ENCODE measurements at places on chromosomes 6 and 20.

DNA sequence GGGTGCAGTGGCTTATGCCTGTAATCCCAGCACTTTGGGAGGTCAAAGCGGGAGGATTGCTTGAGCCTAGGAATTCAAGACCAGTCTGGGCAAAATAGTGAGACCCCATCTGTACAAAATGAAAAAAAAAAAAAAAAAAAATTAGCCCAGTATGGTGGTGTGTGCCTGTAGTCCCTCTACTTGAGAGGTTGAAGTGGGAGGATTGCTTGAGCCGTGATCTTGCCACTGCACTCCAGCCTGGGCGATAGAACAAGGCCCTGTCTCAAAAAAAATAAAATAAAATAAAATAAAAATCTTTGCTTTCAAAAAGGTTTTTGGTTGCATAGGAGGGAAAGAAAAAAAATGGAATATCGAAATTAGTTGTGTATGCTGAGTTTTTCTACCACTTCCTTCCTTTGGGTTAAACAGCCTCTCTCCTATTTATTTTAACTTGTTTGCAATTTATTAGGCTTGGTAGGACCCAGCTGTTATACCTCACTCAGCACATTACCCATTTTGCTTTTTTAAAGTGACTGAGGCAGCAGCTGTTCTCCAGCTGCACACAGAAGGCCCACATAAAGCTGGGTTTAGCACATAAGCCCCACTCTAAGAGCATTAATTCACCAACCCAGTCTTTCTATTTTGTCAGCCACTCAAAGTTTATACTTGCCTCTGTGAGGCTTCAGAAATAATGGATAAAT is 152.3 kb downstream of the ZFAND3 start:
- DNase-seq, result no peak

- DNase-seq, result no peak
Measured at GRCh38 chr6:37916675-37917074, 97.1 kb downstream of the ZFAND3 start.

GRCh38 chr6:72758901-72759300 is 137.0 kb downstream of the KCNQ5 start:
- DNase-seq, result no peak

GRCh38 chr20:37640600-37641561 is 52.9 kb upstream of the CTNNBL1 start:
- no peak for DNase-seq

DNA sequence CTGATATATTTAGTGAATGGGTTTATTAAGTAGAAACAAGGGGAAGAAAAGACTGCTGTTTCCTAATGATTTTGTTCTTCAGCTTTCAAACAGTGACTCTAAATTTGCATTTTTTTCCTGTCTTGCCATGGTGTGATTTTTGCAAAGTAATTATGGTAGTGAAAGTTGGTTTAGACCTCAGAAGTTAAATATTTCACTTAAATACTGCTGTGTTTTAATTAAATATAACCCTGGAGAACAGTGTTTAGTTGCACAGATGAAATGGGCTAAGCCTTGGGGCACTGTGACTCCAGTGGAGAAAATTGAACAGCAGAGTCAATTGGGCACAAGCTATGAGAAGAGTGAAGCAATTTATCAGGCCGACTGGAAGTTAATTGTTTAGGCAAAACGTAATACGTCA is 111.1 kb upstream of the MCHR2 start:
- no peak for DNase-seq

DNA sequence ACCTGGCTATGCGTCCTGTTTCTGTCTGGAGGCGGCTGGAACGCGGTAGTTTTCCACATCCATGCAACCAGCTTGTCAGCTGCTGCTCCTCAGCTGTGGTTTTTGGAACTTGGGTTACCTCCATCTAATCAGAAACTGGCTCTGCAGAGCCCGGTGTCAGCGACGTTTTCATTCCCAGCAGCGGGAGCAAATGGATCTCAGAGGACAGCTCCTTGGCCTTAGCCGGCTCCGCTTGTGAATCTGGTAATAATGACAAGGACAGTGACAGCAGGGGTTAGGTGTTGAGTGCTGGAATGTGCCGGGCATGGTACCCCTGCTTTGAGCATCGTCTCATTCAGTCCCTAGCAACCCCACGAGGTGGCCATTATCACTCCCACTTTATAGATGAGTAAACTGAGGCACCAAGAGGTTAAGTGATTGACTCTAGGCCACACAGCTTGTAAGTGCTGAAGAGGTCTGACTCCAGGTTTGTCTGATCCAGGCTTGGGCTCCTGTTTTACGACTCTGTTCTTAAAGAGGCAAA is 1.3 kb downstream of the SLCO4A1 start:
- DNase-seq, result no peak

Data from activated T-helper 1 cell treated with Interleukin-2 at 50 U/mL for 16 hours (primary cell).